Muscle of leg (tissue), 16 donors: ENCODE measurements at places on chromosomes 2 and 18. TPM values are rescaled to one million over a fixed set of nuclear protein-coding genes. Genes with fewer than 3 reads are reported as not detected.

GRCh38 chr2:2263196-2263829 is 67.8 kb downstream of the MYT1L start:
- no peak for DNase-seq
- H3K36me3 ChIP-seq, result no peaks in the 10 kb centered on the region
- H3K4me3 ChIP-seq, result no peak overlapping the region
- no peaks in the 10 kb centered on the region for H3K4me1 ChIP-seq

- H3K4me1 ChIP-seq, result no peaks in the 10 kb centered on the region
- H3K27me3 ChIP-seq, result no peaks in the 10 kb centered on the region
- H3K27ac ChIP-seq, result no peak overlapping the region
- H3K36me3 ChIP-seq, result no peaks in the 10 kb centered on the region
Measured at GRCh38 chr18:80023173-80023572, 11.1 kb upstream of the RBFA start.

DNA sequence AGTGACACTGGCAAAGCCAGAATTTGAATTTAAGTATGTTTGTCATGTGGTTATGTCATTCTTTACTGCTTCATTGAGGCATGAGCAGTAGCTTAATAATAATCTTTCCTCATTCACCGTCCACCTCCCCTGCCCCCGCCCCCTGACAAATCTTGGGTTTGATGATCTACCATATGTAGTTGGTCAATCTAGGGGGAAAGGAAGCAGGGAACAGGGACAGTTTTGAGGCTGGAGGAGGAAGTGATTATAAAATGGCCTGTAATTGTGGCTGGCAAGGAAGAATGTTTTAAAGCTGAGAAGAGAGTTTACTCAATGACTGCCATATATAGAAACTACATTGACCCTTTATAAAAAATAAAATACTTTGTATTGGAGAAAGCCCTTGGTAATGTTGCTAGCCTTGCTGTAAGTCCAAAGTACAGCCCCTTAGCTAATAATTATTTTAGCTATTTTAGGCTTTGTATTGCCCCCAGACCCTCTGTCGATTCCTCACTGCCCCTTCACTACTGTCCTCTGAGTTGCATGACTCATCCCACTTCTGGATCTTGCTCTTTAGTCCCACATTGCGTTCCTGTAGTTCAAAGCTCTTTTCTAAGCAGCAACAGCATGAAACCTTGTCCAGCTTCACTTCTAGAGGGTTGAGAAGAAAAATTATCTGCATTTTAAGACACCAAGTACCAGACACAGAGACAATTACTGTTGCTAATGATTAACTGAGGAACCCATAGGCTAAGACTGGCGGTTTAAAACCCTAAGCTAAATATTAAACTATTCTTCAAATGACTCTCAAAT is 38.4 kb downstream of the PELI1 start:
- H3K4me1 ChIP-seq, result no peaks in the 10 kb centered on the region
- DNase-seq, result no peak
- H3K27me3 ChIP-seq, result no peaks in the 10 kb centered on the region
- no peak overlapping the region for H3K27ac ChIP-seq

DNA sequence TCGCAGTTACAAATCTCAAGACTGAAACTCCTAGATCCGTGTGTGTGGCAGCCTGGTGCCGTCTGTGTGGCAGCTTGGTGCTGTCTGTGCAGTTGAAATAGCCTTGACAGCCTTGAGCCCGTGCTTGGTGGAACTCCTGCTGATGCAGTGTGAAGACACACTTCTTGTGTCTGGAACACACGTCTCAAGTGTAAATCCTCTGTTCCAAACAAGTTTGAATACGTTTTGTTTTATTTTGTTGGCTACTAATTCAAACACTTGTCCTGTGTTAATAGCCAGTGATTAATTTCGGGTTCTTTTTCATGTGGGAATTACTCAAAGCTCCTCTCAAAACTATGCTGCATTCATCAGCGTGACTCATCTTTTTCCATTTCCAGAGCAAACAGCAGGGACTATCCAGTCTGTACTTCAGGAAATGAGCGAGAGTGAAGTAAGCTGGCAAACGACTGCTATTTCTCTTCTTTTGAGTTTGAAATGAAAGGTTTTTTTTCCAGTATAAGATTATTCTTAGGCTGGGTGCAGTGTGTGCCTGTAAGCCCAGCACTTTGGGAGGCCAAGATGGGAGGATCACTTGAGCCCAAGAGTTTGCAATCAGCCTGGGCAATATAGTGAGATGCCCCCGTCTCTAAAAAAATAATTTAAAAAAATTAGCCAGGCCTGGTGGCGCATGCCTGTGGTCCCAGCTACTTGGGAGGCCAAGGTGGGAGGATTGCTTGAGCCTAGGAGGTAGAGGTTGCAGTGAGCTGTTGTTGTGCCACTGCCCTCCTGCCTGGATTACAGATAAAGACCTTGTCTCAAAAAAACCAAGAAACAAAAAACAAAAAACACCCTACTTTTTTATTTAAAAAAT is 152.9 kb downstream of the SPP2 start:
- no peaks in the 10 kb centered on the region for H3K36me3 ChIP-seq
- H3K4me1 ChIP-seq, result no peaks in the 10 kb centered on the region
- H3K27me3 ChIP-seq, result peaks cover 4% of the 10 kb centered on the region
- peak; percentile 84 for DNase-seq

DNA sequence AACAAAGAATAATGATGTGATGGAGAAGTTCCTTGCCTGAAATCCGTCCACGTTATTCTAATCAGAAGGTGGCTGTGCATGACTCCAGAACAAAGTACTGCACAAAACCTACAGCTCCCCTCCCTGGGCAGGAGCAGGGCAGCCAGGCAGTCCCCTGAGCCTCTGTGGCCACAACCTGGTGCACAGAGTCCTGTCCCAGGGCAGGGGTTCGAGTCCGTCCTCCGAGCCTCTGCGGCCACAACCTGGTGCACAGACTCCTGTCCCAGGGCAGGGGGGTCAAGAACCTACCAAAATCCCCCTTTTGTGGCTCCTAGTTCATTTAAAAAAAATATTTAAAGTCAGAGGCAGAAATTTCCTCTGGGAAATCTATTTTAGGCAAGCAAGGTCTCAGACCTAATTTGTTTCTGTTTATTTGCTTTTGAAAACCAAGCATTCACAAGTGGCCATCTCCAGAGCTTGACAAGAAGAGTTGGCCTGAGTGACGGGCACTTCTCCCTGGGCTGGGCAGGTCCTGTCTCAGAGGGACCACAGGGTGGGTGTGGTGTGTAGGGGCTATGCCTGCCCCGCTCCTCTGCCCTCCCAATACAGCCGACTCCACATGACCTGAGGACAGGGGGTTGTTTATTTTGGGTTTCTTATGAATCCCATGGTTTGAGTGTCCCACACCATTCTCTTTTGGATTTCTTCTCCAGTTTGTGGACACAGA is 255.9 kb upstream of the PXDN start:
- peaks cover 2% of the 10 kb centered on the region for H3K27me3 ChIP-seq
- no peak overlapping the region for H3K27ac ChIP-seq
- no peaks in the 10 kb centered on the region for H3K4me1 ChIP-seq
- H3K36me3 ChIP-seq, result no peaks in the 10 kb centered on the region
- no peak for DNase-seq

GRCh38 chr2:39227628-39228412 is 15.9 kb downstream of the CDKL4 start:
- peak; percentile 83 for DNase-seq
- H3K27me3 ChIP-seq, result no peaks in the 10 kb centered on the region
- H3K4me3 ChIP-seq, result no peak overlapping the region
- peaks cover 2% of the 10 kb centered on the region for H3K4me1 ChIP-seq
- H3K36me3 ChIP-seq, result no peaks in the 10 kb centered on the region

DNA sequence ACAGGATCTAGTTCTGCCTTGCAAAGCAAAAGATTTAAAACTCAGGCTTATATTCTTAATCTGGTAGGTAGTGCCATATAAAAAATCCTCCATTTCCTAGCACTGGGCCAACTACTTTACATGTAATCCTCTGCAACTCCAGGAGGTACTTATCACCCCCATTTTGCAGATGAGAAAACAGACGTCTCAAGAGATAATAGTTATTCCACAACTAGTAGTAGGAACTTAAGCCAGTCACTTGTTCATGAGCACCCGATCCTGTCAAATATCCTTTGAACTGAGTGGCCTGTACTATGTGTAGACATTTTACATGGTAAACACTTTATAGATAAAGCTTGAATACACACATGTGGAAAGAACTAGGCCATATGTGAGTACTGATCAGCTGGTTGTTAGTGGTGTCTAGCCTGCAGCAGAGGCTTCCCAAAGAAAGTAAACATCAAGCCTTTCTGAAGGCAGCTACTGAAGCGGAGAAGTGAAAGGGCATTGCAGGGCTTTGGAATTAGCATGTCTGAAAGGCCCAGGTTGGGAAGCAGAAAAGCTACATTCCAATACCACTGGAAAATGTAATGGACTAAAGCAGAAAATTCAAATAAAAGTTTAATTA is 48.0 kb downstream of the NAB1 start:
- H3K27me3 ChIP-seq, result no peaks in the 10 kb centered on the region
- H3K4me1 ChIP-seq, result no peaks in the 10 kb centered on the region
- no peak overlapping the region for H3K4me3 ChIP-seq
- no peak for DNase-seq

Gene PRKAG3
- 9.9 TPM for polyA plus RNA-seq

Gene CSRNP3
- polyA plus RNA-seq, result 8.4 TPM
